Glomerular endothelial cell (primary cell): ENCODE measurements at places on chromosomes 7 and 10. TPM values are rescaled to one million over a fixed set of nuclear protein-coding genes. Genes with fewer than 3 reads are reported as not detected.

Gene PNLIPRP3
- total RNA-seq: not detected in 2 replicates

Gene C10orf95
- total RNA-seq: not detected in 2 replicates

Gene CHN2
- 6.9 and 7.0 TPM in 2 replicates for total RNA-seq

Gene COL1A2
- total RNA-seq: 9.0 and 76.0 TPM in 2 replicates

Gene NAT16
- total RNA-seq: not detected in 2 replicates

Gene CALCR
- not detected in 2 replicates for total RNA-seq
